ENCODE measurements at places on chromosomes 12 and 14.

DNA sequence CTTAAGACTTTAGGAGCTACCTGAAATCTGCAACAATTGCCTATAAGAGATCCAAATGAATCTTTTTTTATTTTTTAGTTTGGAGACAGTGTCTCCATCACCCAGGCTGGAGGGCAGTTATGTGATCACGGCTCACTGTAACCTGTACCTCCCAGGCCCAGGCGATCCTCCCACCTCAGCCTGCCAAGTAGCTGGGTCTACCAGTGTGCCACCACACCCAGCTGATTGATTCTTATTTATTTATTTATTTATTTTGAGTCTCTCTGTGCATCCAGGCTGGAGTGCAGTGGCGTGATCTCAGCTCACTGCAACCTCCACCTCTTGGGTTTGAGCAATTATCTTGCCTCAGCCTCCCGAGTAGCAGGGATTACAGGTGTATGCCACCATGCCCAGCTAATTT is 26.1 kb downstream of the STK38L start:
- DNase-seq: no peak

- DNase-seq: no peak
These were observed 99.1 kb downstream of the BICD1 start for GRCh38 chr12:32205731-32206130.

DNA sequence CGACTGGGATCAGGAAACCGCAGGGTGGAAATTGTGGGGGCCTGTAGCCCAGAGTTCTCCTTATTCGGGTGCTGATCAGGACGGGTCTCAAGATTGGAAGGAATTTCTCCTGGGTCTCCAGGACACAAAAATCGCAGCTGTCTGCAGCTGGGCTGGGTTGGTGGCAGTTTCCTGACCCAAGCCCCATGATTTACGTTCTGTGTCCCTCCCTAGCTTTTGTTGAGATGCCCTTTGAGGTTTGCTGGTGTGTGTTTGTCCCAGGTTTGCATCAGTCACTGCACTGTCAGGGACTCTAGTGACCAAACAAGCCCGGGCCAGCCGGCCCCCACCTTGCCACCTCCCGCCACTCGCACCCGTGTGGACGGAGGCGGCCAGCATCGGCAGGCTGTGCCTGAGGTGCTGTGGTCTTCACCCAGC is 89.5 kb downstream of the FBXL14 start:
- no peak for DNase-seq

- DNase-seq: peak; percentile 78
These were observed 245.9 kb downstream of the CHST11 start for GRCh38 chr12:104702565-104703139.

GRCh38 chr12:54587315-54587873 is 1.1 kb downstream of the PPP1R1A start:
- peak; percentile 83 for DNase-seq

- DNase-seq: no peak
These were observed 35.2 kb upstream of the RNASE1 start for GRCh38 chr14:20837831-20838230.

DNA sequence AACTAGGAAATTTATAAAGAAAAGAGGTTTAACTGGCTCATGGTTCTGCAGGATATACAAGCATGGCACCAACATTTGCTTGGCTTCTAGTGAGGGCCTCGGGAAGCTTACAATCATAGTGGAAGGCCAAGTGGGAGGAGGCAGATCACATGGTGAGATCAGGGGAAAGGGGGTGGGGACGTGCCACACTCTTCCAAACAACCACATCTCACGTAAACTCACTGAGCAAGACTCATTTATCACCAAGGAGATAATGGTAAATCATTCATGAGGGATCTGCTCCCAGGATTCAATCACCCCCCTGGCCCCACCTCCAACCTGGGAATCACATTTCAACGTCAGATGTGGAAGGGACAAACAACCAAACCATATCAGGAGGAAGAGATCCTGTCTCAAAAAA is 35.8 kb downstream of the NUMB start:
- no peak for DNase-seq

GRCh38 chr14:58793131-58793740 is 155.5 kb downstream of the DACT1 start:
- DNase-seq: no peak

DNA sequence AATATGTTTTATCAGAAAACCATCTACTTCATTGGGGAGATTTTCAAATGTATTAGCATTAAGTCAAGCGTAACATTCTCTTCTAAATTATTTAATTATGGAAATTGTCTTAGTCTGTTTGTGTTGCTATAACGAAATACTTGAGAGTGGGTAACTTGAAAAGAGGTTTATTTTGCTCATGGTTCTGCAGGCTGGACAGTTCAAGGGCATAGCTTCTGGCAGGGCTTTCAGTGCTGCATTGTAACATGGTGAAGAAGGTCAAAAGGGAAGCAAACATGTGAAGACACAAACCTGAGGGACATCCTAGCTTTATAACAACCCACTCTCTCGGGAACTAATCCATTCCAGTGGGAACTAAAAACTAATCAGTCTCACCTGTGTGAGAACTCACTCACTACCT is 84.3 kb upstream of the TMPO start:
- DNase-seq: no peak

DNA sequence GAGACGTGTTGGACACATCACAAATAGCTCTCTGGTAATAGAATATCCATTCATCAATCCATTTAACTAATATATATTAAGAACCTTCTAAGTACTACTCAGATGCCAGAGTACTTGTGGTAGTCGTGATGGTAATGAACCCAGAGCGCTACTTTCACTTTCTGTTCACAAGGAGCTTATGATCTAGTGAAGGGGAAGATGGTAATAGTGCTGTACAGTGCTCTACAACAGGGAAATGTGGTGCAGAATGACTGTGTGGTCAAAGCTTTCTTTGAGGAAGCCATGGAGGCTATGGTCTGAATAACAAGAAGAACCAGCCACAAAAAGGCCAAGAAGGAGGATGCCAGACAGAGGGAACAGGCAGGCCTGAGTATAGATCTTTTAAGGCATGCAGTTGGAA is 212.0 kb downstream of the PTPRO start:
- no peak for DNase-seq

DNA sequence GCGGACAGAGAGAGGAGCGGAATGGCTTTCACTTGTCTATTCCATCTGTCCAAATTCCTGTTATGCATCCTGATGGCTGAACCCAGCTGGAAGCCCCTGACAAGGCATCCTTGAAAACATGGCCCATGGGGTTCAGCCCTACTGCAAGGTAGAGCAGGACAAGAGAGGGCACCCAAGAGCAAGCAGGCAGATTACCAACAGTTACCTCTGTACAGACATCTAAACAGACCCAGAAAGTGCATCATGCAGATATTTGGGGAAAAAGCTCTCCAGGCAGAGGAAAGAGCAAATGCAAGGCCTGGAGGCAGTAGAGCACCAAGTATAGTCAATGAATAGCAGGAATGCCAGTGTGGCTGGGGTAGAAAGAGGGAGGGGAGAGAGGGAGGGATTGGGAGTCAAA is 407.5 kb downstream of the PCNX1 start:
- DNase-seq: no peak

DNA sequence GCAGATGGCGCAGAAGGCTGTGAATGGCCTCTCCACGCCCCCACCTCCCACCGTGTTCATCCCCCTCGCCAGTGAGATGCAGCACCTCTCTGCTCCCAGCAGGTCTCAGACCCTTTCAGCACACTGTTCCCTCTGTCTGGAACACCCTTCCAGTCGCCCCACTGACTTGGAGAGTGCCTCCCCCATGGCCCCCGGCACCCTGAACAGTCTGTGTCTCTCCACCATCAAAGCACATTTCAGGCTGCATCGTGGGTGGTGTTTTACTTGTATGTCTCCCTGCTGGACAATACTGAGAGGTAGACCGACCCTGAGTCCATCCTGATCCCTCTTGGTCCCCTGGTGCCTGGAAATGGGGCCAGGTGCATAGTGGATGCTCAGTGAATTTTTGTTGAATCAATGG is 34.9 kb downstream of the CACNA2D4 start:
- DNase-seq: no peak

GRCh38 chr12:74515849-74516248 is 21.8 kb upstream of the ATXN7L3B start:
- DNase-seq: no peak

GRCh38 chr12:19181666-19182426 is 52.3 kb downstream of the PLEKHA5 start:
- no peak for DNase-seq

GRCh38 chr12:112425582-112426382 is 7.0 kb downstream of the PTPN11 start:
- no peak for DNase-seq

DNA sequence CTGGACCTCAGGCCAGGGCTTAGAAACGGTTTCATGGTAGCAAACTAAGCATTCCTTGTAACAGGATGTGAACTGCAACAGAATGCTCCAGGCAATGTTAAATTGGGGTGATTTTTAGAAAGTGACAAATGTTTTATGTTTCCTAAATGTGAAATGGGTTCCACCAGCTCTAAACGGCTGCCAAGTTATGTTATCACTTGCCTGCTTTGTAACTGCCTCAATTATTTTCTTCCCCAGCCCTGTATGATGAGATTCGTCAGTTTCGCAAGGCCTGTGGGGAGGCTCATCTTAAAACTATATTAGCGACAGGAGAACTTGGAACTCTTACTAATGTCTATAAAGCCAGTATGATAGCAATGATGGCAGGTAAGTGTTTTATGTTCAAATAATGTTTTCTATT is 70.9 kb downstream of the DERA start:
- no peak for DNase-seq

Data from sigmoid colon (tissue), 7 donors.